Activated CD4-positive, CD25-positive, alpha-beta regulatory T cell treated with anti-CD3 and anti-CD28 coated beads, Interleukin-2, amount 50 U/mL, for 16 hours (primary cell): ENCODE measurements at places on chromosomes 16 and 17.

DNA sequence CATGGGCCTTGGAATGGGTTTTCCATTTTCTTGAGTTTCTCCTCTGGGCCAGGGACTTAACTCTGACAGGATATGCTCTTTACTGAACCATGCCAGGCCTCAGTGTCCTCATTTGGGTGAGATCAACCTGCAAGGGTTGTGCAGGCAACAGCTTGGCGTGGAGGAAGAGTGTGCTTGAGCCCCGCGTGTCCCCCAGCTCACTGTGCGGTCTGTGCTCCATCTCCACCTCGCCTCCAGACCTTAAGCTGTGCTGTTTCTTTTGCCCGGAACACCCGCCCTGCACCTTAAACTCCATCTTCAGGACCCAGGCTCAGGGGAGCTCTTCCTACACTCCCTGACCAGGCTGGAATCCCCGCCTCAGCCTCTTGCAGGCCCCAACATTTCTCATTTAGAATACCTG lies 9.7 kb downstream of the RUSF1 start:
- DNase-seq: no peak

- DNase-seq: no peak
Observed at GRCh38 chr17:58677194-58677880, 14.5 kb downstream of the TEX14 start.

GRCh38 chr17:38872671-38873385 lies 3.0 kb downstream of the LASP1 start:
- DNase-seq: no peak

DNA sequence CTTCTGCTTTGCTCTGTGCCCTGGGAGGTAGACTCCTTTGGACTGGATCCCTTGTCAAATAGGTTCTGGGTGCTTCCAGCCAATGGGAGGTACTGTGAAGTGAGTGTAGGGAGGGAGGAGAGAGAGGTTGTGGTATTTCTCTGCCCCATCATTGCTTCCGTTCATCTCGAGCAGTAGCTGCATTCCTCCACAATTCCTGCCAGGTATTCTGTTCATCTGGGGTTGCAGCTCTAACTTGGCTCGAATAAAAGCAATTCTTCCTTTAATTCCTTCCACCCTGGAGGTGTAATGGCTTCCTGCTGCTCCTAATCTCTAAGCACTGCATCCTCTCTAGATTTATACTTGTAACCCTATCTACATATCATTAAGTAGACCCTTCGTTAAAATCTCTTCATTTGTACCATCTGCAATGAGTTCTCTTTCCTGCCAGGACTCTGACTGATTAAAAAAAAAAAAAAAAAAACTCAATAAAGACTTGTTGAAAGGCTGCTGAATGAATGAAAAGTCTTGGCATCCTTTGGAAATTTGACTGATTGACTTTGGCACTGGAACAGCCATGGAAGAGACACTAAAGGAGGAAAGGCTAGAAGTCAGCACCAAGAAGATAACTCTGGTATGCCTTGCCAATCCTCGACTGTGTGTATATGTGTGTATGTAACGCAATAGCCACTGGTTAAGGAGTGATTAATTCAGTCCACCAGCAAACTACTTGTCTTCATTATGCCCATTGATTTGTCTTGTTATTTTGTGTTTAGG lies 616.9 kb upstream of the SOX9 start:
- no peak for DNase-seq

DNA sequence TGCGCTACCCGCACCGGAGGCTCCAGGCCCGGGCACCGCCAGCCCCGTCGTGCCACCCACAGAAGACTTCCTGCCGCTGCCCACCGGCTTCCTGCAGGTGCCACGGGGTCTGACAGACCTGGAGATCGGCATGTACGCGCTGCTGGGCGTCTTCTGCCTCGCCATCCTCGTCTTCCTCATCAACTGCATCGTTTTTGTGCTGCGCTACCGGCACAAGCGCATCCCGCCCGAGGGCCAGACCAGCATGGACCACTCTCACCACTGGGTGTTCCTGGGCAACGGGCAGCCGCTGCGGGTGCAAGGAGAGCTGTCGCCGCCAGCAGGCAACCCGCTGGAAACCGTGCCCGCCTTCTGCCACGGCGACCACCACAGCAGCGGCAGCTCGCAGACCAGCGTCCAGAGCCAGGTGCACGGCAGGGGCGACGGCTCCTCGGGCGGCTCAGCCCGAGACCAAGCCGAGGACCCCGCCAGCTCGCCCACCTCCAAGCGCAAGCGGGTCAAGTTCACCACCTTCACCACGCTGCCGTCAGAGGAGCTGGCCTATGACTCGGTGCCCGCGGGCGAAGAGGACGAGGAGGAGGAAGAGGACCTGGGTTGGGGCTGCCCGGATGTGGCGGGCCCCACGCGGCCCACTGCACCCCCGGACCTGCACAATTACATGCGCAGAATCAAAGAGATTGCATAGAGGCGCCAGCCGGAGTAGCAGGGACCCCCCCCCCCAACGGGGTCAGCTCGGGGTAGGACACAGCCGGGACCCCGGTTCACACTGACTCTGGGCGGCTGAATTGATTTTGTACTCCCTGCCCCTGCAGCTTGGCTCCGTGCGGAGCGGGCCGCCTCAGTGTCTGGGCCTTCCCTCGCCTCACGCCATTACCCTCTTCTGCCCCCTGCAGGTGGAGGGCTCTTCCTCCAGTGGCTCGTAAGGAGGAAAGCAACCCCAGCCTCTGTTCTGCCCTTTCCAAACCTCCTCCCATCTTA lies 58.5 kb downstream of the TMEM132E start:
- peak; percentile 65 for DNase-seq

DNA sequence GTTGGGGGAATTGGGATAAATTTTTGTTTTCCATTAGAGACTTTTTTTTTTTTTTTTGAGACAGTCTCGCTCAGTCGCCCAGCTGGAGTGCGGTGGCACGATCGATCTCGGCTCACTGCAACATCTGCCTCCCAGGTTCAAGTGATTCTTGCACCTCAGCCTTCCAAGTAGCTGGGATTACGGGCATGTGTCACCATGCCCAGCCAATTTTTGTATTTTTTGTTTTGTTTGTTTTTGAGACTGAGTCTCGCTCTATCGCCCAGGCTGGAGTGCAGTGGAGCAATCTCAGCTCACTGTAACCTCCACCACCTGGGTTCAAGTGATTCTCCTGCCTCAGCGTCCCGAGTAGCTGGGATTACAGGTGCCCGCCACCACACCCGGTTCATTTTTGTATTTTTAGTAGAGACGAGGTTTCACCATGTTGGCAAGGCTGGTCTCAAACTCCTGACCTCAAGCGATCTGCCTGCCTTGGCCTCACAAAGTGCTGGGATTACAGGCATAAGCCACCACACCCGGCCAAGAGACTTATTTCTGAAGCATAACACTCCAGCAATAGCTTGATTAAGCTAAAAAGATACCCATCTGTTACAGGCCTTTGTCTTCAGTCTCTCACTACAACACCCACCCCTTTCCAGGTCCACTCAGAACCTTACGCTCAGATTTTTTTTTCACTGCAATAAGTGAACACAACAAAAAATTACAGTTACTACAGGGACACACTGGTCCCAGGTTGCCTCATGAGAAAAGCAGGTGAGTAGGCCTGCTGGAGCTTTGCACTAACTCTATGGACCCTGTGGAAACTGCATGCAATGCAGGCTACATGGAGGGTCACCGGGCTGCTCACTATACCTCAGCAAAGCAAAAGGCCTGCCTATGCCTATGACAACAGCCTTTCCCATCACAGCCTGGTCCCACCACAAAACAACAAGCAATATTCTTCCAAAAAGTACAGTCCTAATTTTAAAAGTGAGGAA lies 34.6 kb downstream of the KANSL1 start:
- no peak for DNase-seq

DNA sequence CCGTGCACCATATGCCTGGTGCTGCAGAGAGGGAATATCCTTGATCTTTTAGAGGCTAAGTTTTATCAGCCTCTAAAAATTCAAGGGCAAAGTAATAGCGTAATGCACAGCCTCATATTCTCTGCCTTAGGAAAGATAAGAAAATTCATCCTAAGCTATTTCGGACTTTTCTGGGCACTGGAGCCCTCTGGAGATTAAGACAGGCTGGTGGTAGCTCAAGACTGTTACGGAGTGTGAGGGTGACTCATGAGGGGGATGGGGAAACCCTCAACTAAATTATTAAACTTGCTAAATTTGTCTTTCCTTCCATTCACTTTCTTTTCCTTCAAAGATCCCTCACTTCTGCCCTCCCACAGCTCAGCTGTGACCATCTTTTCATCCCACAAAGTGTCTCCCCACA lies 73.3 kb downstream of the RPH3AL start:
- no peak for DNase-seq

DNA sequence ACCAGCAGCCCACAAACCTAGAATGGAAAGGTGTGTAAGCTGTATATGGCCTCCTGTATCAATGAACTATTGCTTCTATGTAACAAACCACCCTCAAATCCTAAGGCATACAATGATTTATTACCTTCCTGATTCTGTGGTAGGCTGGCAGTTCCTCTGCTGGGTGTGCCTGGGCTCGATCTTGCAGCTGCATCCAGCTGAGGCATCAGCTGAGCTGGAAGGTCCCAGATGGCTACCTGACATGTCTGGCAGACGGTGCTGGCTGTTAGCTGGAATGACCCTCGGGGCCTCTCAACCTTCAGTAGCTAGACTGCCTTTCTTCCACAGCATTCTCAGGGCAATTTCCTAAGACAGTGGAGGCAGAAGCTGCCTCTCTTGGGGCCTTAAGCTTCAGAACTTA lies 152.7 kb downstream of the RAB11FIP4 start:
- DNase-seq: no peak

GRCh38 chr17:27907976-27908558 lies 14.9 kb upstream of the LYRM9 start:
- DNase-seq: no peak

- no peak for DNase-seq
Observed at GRCh38 chr17:35187481-35187880, 6.7 kb downstream of the SLC35G3 start.

- DNase-seq: no peak
Observed at GRCh38 chr16:48158296-48158695, 2.5 kb upstream of the ABCC12 start.

DNA sequence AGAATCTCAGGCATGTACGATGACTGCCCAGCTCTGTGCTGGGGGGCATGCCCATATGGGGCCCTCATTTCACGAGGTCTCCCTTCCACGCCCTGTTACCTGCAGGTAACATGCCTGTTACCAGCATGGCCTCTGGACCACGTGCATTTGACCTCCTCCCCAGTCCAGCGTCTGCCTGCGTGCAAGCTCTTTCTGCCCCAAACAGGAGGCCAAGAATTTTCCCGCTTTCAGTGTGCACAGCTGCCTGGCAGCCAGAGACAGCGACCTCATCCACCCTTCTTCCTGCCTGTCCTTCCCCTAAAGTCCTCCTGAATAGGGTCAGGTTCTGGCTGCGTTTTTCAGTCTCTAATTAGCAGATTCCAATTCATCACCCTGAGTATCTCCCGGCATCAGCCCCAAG lies 306.5 kb upstream of the ZFHX3 start:
- DNase-seq: no peak
